Activated CD4-positive, alpha-beta T cell treated with anti-CD3 and anti-CD28 coated beads, Interleukin-2, amount 10 ng/mL, durations not matched to agents 7 days and 5 days (primary cell): ENCODE measurements at places on chromosomes 3 and 15. TPM values are rescaled to one million over a fixed set of nuclear protein-coding genes. Genes with fewer than 3 reads are reported as not detected.

Gene CATSPER2
- total RNA-seq, result 1.5 TPM

Gene SLC28A2
- not detected for total RNA-seq

Gene ZMYND10
- total RNA-seq, result 3.5 TPM

Gene CCDC54
- not detected for total RNA-seq

Gene TNFAIP8L3
- total RNA-seq, result not detected

Gene SPESP1
- total RNA-seq, result 0.23 TPM

Gene OXSM
- total RNA-seq, result 9.2 TPM

GRCh38 chr3:19816631-19817030 is 117.4 kb downstream of the EFHB start:
- no peak overlapping the region for H3K4me3 ChIP-seq
- H3K27ac ChIP-seq, result no peak overlapping the region
- no peaks in the 10 kb centered on the region for H3K27me3 ChIP-seq
- H3K4me1 ChIP-seq, result no peaks in the 10 kb centered on the region
- no peaks in the 10 kb centered on the region for H3K36me3 ChIP-seq

DNA sequence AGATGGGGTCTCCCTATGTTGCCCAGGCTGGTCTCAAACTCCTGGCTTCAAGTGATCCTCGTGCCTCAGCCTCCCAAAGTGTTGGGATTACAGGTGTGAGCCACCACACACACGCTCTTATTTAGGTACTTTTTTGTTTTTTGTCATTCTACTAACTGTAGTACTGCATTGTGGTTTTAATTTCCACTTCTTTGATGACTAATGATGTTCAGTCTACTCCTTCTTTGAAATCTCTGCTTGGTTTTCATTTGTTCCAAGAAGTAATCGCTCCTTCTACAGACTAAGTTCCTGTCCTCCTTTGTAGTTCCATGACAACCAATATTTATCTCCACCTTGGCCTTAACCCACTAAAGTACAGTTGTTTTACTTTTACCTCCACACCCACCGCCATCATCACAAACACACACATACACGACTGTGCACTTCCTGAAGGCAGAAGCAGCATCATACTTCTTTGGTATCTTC is 529 bp upstream of the DLEC1 start:
- H3K27me3 ChIP-seq, result peaks cover 3% of the 10 kb centered on the region
- peak overlapping the region; percentile 95 for H3K27ac ChIP-seq
- DNase-seq, result peak; percentile 58
- H3K4me1 ChIP-seq, result peaks cover 39% of the 10 kb centered on the region
- peaks cover 14% of the 10 kb centered on the region for H3K36me3 ChIP-seq
- peak overlapping the region; percentile 71 for H3K4me3 ChIP-seq

- H3K27ac ChIP-seq, result no peak overlapping the region
- peak; percentile 79 for DNase-seq
- peaks cover 3% of the 10 kb centered on the region for H3K36me3 ChIP-seq
- H3K4me3 ChIP-seq, result peak overlapping the region; percentile 55
Observed at GRCh38 chr3:48661501-48662144, 1.1 kb downstream of the CELSR3 start.

DNA sequence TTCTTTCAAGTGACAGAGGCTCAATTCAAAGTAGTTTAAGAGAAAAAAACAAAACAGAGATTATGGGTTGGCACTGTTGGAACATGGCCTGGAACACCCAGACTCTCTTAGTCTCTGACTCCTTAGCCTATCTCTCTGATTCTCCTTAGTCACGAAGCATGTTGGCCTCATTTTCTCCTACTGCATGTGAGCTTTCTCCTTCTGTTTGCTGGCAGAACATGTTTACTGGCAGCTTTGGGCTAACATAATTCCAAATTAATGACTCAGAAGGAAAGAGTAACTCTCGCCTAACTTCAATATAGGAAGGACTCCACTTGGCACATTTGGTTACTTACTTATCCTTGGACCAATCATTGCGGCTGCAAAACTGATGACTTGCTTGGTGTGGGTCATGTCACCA is 21.7 kb upstream of the CCDC39 start:
- no peak overlapping the region for H3K27ac ChIP-seq
- H3K27me3 ChIP-seq, result peaks cover 2% of the 10 kb centered on the region
- no peak overlapping the region for H3K4me3 ChIP-seq
- H3K4me1 ChIP-seq, result no peaks in the 10 kb centered on the region
- no peak for DNase-seq

DNA sequence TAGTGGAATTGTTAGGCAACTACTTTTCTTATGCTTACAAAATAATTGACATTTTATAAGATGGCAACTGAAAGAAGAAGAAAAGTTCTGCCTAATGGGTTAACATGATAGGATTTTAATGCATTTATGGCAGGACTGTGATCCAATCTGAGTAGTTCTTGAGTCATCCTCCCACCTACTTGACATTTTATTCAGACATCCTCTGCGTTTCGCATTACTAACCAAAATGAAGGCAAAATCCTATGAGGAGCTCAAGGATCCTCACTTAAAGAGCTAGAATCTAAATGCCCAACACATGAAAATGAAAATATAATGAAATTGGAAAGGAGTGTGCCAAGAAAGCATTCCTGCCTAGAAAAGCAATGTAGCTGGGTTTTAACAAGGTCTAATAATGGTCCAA is 581.1 kb upstream of the SEMA6D start:
- no peak overlapping the region for H3K4me3 ChIP-seq
- H3K36me3 ChIP-seq, result no peaks in the 10 kb centered on the region
- no peak for DNase-seq
- no peaks in the 10 kb centered on the region for H3K4me1 ChIP-seq

DNA sequence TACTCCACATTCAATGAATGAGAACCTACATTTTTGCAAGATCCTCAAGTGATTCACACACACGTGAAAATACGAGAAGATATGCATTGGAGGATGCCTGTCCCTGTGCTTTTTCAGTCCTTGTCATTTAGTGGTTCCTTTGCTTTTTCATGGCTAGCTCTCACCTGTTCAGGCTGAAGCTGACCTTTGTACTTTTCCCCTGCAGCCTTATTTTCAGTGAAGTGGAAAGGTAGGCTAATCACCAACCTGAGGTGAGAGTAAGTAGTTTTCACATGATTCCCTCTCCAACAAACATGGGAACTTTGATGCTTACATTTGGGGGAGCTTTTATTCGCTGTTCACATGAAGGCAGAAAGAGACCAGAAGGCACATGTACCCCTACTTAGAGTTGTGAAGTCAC is 8.3 kb downstream of the ITPR1 start:
- H3K27me3 ChIP-seq, result no peaks in the 10 kb centered on the region
- H3K4me3 ChIP-seq, result no peak overlapping the region
- no peak for DNase-seq

DNA sequence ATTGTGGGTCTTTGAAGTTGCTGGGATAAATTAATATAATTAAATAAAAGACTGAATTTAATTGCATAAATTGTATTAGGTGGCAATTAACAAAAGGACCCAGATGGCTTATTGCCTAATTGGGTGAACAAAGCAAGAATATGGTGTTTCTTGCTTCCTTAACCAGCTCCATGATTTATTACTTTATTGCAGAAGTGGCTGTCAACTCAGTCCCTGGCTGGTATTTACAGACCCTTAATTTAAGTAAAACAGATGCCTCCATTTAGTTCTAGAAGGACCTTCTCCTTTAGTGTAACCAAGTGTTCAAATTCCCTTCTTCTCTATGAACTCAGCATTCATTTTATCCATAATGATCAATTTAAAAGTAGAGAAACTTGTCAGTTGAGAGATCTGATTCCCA is 35.1 kb downstream of the DPH3 start:
- no peaks in the 10 kb centered on the region for H3K36me3 ChIP-seq
- no peak overlapping the region for H3K27ac ChIP-seq
- no peak overlapping the region for H3K4me3 ChIP-seq

GRCh38 chr3:144942093-144942837 is 970.6 kb downstream of the DIPK2A start:
- no peak overlapping the region for H3K4me3 ChIP-seq
- H3K4me1 ChIP-seq, result no peaks in the 10 kb centered on the region
- H3K27ac ChIP-seq, result no peak overlapping the region
- H3K27me3 ChIP-seq, result no peaks in the 10 kb centered on the region
- no peaks in the 10 kb centered on the region for H3K36me3 ChIP-seq
